ENCODE measurements at places on chromosomes 13 and 19.

DNA sequence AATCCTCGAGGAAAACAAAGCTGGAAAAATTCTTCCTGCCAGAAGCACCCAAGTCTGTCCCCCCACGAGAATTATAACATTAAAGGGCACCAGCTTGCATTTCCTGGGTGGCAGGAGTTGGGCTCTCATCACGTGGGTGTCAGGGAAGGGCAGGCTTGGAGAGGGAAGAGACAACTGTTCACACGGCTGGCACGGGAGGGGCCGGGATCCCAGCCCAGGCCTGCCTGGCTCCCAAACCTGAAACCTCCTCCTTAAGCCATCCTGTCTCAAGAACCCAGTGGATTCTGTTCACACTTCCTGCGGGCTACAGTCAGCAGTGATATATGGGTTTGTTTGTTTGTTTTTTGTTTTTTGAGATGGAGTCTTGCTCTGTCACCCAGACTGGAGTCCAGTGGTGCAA is 12.2 kb downstream of the GRIK5 start:
- no peak for DNase-seq

DNA sequence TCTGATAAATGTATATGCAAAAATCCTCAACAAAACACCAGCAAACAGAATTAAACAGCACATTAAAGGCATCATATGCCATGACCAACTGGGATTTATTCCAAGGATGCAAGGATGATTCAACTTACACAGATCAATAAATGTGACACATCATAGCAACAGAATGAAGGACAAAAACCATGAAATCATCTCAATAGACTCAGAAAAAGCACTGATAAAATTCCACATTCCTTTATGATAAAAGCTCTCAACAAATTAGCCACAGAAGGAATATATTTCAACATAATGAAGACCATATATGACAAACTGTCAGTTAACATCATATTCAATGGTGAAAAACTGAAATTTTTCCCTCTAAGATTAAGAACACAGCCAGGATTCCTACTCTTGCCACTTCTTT is 691.6 kb downstream of the DIAPH3 start:
- DNase-seq, result no peak

DNA sequence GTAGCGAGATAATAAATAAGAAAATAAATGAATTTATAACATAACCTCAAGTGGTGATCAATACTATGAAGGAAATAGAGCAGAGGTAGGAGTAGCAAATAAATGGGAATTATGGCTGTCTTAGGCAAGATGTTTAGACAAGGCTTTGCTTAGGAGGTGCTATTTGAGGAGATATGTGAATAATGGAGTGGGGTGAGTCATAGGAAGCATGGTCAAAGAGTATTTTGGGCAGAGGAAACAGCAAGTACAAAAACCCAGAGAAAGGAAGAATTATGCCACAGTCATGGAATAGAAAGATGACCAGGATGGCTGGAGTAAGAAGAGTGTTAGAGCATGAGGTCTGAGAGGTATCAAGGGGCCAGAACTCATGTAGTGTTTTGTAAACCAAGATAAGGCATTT is 33.6 kb upstream of the LPAR6 start:
- DNase-seq, result no peak

GRCh38 chr13:114145722-114146121 is 13.3 kb upstream of the RASA3 start:
- DNase-seq, result no peak

DNA sequence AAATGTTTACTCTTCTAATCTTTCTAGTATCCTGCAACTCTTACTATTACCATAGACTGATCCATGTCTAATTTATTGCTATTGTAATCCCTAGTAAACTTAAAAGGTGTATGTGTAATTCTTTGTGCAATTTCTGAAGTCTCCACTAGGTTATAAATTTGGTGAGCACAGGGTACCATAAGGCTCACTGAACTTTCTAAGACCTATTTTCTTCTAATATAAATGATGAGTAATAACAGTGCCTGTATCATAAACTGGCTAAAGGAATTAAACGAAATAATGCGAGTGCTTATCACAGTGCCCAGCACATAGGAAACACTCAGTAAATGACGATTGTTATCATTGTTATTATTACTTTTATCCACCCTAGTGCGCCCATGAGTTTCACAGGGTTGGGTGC is 119.1 kb downstream of the KLF12 start:
- DNase-seq, result no peak

DNA sequence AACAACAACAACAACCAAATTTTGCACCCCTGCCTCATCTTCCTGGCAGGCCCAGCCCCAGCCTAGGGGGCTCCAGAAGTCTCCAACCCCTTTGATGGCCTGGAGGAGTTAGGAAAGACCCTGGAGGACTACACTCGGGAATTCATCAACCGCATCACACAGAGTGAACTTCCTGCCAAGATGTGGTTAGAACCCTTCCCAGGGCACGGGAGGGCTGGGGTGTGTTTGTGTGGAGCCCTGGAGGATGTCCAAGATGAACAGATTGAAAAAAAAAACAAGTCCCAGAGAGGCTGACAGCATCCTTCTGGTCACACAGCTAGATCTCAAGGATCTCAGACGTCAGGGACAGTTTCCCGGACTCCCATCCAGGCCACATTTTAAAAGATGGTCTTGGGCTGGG is 13.3 kb downstream of the APOC1 start:
- DNase-seq, result no peak

DNA sequence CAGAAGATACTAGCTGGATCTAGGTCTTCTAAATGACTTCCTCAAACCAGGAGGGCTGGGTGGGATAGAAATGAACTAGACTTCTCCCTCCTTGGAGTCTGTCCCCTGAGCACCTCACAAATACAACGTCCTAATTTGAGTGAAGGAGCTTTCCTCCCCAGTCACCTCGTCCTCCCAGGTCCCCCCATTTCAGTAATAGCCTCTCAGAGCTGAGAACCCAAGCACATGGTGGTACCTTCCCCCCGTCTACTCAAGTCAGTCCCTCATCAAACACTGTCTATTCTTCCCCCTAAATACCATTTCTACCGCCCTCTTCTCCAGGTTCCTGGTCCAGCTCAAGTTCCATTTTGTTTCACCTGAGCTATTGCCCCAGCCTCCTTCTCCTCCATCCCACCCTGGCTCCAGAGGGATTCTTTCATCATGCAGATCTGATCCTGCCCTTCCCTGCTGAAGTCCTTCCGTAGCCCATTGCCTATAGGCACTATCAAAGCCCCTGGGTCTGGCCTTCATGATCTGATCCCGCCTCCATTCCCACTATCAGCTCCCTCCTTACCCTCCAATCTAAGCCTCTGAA is 5.3 kb upstream of the PRKCG start:
- DNase-seq, result no peak

- DNase-seq, result no peak
Measured at GRCh38 chr13:80141123-80141849, 199.6 kb downstream of the SPRY2 start.
